HEK293T (cell line): ENCODE measurements at places on chromosomes 12 and 14.

DNA sequence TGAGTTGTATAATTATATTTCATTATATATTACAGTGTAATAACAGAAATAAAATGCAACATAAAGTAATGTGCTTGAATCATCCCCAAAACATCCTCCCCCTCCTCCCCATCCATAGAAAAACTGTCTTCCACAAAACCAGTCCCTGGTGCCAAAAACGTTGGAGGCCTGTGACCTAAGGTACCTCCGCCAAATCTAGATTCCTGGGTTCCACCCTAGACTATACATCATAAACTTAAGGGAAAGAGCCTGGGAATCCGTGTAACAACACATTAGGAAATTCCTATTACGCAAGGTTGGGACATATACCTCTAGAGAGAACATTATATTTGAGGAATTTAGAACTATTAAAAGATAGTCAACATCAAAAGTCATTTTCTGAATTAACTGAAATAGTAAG, 38.0 kb downstream of the SPPL3 start:
- DNase-seq = no peak

DNA sequence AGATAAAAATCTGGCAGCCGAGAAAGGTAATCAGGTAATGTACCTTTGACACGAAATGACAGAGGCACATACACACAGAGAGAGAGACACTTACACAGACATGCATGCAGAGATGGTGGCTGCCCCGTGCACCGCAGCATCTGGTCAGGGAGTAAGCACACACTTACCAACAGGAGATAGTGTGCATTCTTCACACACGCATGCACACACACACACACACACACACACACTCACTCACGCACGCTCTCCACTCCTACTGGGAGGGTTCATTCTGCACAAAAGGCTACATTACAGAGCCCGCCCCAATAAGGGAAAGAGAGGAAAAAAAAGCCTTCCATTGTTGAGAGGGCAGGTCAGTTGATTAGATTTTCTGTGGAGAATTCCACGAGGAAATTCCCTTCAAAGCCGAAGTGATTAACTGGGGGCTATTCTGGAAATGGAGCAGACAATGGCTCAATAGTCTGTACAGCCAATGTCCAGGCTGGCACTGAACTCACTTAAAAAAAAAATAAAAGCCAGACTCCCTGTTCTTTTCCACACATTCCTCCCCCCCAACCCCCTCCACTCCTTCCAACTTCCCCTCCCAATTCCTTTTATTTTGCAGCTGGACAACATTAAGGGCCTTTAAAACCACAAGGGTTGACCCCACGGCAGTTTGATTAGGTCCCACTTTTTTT, 1.4 kb upstream of the SOX5 start:
- peak; percentile 10 for DNase-seq

GRCh38 chr12:57242691-57243454, 8.1 kb downstream of the STAC3 start:
- peak; percentile 75 for DNase-seq

GRCh38 chr12:20415641-20416040, 47.3 kb downstream of the PDE3A start:
- DNase-seq = no peak

DNA sequence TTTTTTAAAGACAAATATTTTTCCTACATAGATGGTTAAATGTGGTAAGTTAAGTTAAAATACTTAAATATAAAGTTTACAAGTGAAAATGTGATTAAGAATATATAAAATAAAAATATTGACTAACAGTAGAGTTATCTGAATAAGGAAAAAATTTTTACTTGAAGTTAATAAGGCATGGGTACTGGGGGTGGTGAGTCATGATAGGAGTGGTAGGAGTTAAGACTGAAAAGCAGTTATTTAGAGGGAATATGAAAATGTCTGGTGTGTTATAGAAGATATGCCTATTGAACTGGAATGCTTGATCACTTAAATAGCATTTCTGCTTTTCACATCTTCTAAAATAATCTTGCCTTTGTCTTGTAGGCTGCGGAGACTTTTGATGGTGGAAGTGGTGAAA, 68.7 kb downstream of the CCDC91 start:
- DNase-seq = no peak

- DNase-seq = no peak
These were observed 115.4 kb downstream of the ETV6 start for GRCh38 chr12:11764837-11765236.
